ENCODE measurements at places on chromosomes 1 and 21. TPM values are rescaled to one million over a fixed set of nuclear protein-coding genes. Genes with fewer than 3 reads are reported as not detected.

GRCh38 chr1:165659581-165659895 lies 28.5 kb downstream of the MGST3 start:
- DNase-seq, result no peak
- H3K4me3 ChIP-seq, result no peak overlapping the region
- H3K36me3 ChIP-seq, result peaks cover 53% of the 10 kb centered on the region
- H3K4me1 ChIP-seq, result no peaks in the 10 kb centered on the region
- H3K27me3 ChIP-seq, result no peaks in the 10 kb centered on the region

DNA sequence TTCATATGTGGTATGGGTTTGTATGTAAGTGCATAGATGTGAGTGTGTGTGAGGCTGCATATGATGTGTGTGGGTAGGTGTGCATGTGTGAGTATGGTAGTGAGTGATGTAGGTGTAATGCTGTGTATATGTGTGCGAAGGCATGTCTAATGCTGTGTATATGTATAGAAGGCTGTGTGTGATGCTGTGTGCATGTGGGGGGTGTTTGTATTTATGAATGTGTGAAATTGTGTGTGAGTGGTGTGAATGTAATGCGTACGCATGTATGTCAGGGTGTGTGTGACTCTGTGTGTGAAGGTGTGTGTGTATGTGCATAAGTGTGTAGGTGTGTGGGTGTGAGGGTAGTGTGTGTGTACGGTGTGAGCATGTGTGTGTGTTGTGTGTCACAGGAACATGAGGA lies 300.0 kb downstream of the OMA1 start:
- no peak overlapping the region for H3K4me3 ChIP-seq
- H3K4me1 ChIP-seq, result no peaks in the 10 kb centered on the region
- peaks cover 32% of the 10 kb centered on the region for H3K27me3 ChIP-seq
- no peak overlapping the region for H3K27ac ChIP-seq
- no peak for DNase-seq

Gene HENMT1
- 7.2 TPM for total RNA-seq

DNA sequence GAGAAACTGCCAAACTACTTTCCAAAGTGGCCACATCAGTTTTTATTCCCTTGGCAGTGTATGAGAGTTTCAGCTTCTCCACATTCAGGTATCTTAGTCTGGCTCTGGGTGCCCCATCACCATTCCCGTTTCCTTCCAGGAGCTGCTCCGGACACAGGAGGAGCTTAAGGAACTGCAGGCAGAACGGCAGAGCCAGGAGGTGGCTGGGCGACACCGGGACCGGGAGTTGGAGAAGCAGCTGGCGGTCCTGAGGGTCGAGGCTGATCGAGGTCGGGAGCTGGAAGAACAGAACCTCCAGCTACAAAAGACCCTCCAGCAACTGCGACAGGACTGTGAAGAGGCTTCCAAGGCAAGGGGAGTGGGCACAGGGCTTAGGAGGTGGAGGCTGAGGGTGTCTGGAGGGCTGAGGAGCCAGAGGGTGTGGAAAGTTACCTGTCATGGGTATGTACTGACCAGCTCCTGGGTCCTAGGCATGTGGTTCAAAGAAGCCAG lies 10.9 kb upstream of the TUFT1 start:
- H3K27me3 ChIP-seq, result 0 out of 2 replicates have a peak, but pooled peaks cover 3% of the 10 kb centered on the region
- no peak overlapping the region for H3K4me3 ChIP-seq
- no peaks in the 10 kb centered on the region for H3K4me1 ChIP-seq
- no peak overlapping the region for H3K27ac ChIP-seq

GRCh38 chr1:103901072-103901471 lies 151.4 kb downstream of the AMY1C start:
- H3K4me1 ChIP-seq, result no peaks in the 10 kb centered on the region
- DNase-seq, result no peak
- H3K27ac ChIP-seq, result no peak overlapping the region
- H3K27me3 ChIP-seq, result no peaks in the 10 kb centered on the region

- H3K36me3 ChIP-seq, result no peaks in the 10 kb centered on the region
- no peak for DNase-seq
- H3K27ac ChIP-seq, result no peak overlapping the region
- no peaks in the 10 kb centered on the region for H3K4me1 ChIP-seq
- H3K27me3 ChIP-seq, result 0 out of 2 replicates have a peak, but pooled peaks cover 8% of the 10 kb centered on the region
These were observed 164.9 kb upstream of the USP25 start for GRCh38 chr21:15564907-15565306.
